Motor neuron (in vitro differentiated cells): ENCODE measurements at places on chromosomes 4 and X.

DNA sequence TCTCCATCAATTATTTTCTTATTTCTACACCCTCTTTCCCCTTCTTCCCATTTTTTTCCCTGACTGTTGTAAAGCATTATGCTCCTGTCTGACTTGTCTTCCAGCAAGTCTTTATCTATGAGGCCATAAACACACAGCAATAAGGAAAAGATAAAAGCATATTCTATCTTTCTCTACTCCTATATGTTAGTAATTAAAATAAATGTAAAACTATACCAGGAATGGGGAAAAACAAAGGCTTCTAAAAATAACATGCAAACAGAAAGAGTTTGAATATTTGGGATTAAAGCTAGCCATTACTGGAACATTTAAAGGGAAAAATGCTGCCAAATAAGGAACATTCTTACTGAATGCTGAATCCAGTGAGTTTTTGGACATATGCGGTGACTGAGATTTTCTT is 471.7 kb upstream of the HS3ST1 start:
- ATAC-seq: no peak

DNA sequence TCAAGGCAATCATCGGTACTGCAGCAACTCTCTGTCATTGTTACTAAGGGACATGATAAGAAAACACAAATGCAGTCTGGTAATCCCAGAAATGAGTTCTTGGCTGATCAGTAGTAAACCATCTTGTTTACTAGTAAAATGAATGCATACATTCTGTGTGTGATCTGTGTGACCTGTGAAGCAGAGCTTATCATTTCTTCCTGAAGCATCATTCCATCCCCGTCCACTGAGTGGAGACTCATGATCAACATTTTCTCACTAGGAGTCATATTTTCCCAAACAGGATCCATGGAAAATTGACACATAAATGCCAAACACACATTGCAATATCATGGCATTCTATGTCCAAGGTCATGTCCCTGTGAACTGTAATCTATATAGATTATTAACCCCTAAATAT is 226.1 kb downstream of the ANKRD50 start:
- ATAC-seq: no peak

DNA sequence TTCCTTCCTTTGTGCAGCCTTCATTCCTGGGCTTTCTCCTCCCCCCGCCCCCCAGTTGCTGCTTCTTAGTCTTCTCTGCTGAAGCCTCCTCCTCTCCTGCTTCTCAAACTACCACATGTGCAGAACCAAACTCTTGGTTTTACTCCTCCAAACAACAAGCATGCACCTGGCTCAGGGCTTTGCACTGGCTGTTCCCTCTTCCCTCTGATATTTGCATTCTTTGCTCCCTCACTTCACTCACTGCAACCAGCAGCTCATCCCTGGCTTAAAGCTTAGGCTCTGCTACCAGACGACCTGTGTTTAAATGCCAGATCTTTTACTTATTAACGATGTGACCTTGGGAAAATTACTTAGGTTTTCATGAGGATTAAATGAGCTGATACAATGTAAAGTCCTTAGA is 51.4 kb downstream of the MED28 start:
- no peak for ATAC-seq

GRCh38 chr4:141448490-141448889 is 187.9 kb upstream of the IL15 start:
- ATAC-seq: no peak

DNA sequence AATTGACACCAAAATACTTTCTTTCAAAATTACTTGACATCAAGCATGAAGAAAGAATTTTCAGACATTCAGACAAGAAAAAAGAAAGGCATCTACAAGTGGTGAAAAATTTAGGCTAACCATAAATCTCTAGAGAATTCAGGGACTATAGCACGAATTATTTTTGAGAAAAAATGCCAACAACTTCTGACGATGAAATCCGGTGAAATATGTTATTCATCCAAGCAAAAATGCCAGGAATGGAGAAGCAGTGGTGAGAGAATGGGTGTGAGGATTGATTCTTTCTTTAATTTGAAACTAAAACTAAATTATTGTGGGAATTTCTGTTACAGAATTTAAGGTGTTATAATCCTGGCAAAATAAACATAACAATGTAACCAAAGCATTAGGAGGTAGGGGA is 69.4 kb upstream of the SORBS2 start:
- no peak for ATAC-seq

DNA sequence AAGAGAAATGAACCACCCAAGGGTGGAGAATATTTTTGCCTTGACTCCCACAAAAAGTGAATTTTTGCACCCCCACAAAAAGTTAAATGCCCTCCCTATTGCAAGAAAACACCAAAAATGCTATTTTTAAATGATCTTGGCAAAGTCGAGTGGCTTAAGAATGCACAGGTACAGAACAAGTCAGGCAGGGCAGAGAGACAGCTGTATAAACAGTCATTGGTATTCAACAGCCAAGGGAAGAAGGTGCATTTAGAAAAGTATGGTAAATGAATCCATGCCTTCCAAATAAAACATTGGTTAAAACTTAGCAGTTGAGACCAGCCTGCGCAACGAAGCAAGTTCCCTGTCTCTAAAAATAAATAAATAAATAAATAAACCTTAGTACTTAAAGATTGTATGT is 169.3 kb downstream of the CHIC2 start:
- ATAC-seq: no peak

DNA sequence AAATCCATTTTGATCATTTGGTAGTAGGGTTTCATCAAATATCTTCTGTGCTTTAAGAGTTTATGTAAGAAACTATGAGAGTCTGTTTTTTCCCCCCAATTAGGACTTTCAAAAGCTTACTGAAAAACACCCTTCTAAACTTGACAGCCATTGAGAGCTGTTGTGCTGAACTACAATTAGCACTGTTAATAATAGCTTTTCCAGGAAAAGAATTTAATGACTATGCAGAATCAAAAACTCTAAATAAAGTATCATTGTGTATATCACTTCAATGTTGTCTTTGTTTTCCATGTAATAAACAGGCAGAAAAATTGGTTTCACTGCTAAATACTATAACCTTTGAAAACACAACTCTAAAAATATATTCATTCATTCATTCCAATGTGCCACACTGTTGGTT is 121.4 kb upstream of the PDE5A start:
- no peak for ATAC-seq

DNA sequence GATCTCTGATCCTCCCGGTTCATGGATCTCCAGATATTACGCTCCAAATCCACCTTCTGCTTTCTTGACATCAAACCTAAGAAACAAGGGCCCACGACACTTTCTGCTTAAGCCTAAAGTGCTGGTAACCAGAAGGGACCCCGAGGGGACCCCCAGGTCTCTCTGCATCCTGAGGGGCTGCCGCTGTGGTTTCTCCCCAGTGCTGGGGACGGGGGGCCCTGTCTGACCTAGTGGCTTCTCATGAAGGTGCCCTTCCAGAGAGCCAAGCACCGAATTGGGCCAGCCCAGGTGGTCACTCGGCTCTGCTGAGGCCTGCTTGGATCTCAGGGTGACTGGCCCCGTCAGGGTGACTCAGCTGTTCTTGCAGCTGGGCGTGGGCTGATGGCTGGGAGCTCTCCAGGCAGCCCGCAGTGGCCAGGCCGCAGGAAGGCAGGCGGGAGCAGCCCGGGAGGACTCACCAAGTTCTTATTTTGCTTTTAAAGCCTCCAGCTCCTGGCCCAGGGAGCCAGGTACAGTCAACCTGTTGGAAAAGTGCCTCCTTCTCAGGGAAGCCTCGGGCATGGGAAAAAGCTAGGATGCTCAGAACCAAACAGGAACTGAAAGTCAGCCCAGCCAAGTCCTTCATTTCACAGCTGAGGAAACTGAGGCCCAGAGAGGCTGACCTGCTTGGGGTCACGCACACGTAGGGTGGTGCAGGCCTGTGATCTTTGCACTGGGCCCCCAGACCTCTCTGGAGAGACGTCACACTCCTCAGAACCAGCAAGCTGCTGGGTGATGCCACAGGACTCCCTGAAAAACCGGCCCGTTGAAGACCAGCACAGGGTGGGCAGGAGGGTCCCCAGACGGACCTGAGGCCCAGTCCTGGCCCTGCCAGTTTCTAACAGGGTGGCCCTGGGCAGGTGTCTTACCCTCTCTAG is 16.7 kb downstream of the BLOC1S4 start:
- peak; percentile 76 for ATAC-seq

DNA sequence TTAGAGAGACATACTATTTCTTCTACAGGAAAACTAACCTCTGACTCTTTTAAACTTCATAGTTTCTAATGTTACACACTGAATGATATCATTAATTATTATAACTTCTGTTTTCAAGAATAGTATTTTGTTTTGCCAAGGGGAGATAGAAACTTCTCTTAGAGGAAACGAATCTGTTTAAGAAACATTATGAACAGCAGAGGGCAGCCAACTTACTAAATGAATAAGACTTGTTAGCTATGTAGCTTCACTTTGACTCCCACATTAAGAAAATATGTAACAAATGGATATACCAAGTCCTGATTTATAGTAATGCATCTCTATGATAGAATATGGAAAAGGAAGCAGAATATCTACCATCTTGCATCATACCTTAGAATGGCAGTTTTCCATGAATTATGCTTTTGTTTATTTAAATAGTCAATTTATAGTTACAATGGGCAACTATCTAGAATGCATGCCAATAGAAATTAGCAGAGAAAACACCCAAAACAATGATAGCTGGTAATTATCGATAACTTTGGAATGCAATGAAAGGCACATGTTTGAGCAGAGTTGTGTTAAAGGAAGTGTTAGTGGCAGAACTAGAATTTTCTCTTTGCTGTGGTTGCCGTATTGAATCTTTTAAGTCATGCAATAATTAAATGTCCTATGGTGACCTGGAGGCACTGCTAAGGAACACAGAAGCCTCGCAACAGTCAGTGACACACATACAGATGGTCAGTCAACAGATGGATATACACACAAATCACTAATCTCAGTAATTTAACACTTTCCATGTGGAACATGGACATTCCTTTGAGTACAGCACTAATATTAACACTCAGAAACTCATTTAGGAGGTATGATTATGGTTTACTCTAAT is 105.7 kb upstream of the PDLIM3 start:
- no peak for ATAC-seq

DNA sequence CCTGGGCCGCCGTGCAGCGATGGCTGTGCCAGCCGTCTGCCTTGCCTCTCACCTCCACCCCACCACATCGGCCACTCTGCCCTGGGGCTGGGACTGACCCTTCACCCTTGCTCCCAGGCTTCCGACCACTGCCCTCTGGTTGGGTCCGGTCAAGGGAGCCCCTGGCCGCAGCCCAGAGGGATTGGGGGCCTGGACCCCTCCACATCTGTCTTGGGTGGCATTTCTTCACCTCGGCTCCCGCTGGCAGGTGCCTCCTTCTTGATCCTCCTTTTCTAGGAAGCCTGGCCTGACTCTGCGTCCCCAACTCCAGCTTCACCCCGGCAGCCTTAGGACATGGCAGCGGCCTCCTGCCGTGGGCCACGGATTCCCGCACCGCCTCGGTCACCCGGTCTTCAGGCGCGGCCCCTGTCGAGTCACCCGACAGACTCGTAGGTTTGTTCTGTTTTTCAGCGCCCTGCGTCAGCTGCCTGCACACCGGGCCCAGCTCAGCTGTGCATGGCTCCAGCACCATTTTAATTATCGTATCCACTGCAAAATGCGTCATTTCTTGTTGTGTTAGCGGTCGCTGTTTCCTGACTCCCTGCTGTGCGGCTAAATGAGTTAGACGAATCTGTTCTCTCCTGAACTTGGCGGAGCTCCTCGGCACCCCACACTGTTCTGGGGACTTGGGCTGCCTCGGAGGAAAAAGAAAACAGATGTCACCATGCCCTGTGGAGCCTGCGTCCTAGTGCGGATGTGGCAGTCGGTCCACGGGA is 124.0 kb downstream of the FAM53A start:
- no peak for ATAC-seq

- ATAC-seq: no peak
Measured at GRCh38 chrX:39162322-39162735, 361.1 kb downstream of the MID1IP1 start.

GRCh38 chrX:47707031-47707780 is 48.2 kb upstream of the UXT start:
- ATAC-seq: no peak

DNA sequence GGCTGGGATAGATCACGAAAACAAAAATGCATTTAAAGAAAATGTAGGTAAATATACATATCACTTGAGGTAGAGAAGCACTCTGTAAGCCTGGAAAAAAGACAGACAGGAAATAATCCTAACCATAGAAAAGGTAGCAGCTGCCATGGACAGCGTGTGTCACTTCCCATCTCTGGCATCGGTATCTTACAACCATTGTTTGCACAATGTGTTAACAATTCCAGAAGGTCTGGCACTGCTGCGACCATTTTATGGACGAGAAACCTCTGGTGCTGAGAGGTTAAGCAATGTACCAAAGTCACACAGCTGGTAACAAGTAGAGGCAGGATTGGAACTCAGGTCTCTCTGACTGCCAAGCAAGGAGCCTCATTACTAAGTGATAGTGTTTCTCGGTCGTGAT is 1.7 kb upstream of the MTNR1A start:
- ATAC-seq: no peak

GRCh38 chrX:153526801-153527200 is 9.4 kb downstream of the ATP2B3 start:
- ATAC-seq: peak; percentile 67

DNA sequence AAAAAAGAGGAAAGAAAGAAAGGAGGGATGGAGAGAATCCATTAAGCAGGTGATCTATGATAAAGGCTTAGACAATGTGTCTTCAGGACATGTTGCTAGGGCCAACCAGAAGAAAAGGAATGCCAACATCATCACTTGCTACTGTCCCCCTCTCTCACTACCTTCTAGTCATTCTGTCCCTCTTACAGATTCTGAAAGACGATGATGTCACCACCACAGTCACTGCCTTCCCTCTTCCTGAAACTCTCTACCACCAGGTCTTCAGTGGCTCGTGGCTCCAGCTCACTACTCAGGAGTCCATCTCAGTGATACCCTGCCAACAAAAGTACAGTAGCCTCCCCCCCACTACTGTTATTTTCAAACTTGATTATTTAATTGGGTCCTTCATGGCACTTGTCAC is 64.0 kb downstream of the KCNIP4 start:
- no peak for ATAC-seq

DNA sequence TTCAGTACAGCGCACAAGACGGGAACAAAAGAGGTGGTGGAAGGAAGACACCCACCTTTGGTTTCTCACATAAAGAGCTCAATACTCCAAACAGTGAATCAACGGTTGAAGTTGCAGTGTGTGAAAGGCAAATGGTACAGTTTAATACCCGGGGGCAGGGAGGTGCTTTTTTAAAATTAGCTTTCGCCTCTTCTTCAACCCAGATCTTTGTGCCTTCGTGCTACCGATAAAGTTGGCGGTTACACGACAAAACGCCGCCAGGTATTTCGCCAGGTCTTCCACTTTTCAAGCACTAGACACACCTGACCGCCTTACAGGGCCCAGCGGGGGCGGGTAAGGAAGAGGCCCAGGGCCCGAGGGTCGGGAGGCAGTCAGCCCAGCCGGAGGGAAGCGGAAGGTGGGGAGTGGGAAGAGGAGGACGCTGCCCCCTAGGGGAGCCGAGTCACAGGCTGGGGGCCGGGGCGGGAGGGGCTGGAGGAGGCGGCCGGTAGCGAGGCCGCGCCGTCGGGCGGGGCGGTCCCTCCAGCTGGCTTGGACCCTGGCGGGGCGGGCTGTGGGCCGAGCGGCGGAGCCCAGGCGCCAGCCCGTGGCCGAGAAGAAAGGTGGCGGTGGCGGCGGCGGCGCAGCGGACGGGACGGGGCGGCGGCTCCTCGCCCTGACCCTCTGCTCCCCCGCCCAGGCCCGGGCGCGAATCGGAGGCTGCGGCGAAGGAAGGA is 16.0 kb downstream of the UTP3 start:
- peak; percentile 80 for ATAC-seq

GRCh38 chr4:112759313-112759712 is 122.4 kb downstream of the LARP7 start:
- peak; percentile 60 for ATAC-seq
